ENCODE measurements at places on chromosomes 1 and 21.

GRCh38 chr1:27668121-27668807 is 3.7 kb downstream of the IFI6 start:
- DNase-seq: no peak

DNA sequence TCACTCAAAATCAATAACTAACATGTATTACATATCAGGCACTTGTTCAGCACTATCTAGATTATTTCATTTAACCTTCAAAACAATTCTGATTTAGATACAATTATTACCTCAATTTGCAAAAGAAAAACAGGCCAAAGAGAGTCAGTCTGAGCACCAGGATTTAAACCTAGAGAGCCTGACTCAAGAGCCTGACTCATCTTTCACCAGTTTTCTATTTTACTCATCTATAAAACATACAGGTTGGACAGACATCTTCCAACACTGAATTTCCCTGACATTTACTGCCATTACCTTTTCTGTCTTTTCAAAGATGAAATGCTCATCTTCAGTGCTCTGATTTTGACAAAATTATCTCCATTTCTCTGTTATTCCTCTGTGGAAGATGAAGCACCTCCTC is 116.5 kb downstream of the MRPL39 start:
- no peak for DNase-seq

DNA sequence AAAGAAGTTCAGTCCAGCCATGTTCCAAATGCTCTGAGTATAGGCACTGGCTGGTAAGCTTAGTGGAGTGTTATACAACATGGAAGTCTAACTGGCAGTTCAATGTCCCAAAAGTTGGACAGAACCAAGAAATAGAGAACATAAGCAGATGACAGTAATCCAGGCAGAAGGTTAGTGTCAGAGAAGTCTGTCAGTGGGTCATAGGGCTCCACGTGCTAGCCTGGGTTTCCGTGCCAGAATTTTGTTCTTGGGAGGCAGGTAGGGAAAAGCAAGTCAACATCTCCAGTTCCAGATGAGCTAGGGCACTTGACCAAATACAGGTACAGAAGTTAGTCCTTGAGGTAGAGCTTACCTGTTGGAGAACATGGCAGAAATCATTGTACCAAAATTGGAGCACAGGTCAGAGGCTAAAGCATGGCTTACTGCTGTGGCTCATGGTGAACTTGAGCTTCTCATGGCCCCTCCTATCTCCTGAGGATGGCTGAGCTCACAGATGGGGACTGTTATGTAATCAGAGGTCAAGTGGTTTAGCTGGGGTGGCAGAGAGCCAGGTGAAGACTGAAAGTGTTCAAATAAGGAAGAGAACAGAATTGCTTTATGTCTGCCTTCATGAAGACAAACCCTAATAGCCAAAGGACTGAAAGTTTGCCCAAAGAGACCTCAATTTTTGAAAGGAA is 170.8 kb downstream of the NFIA start:
- no peak for DNase-seq

- DNase-seq: no peak
Measured at GRCh38 chr21:41112740-41113692, 54.9 kb upstream of the BACE2 start.

- no peak for DNase-seq
Measured at GRCh38 chr1:77889671-77890070, 1.2 kb downstream of the NEXN start.
